ENCODE measurements at places on chromosomes 12 and 14.

DNA sequence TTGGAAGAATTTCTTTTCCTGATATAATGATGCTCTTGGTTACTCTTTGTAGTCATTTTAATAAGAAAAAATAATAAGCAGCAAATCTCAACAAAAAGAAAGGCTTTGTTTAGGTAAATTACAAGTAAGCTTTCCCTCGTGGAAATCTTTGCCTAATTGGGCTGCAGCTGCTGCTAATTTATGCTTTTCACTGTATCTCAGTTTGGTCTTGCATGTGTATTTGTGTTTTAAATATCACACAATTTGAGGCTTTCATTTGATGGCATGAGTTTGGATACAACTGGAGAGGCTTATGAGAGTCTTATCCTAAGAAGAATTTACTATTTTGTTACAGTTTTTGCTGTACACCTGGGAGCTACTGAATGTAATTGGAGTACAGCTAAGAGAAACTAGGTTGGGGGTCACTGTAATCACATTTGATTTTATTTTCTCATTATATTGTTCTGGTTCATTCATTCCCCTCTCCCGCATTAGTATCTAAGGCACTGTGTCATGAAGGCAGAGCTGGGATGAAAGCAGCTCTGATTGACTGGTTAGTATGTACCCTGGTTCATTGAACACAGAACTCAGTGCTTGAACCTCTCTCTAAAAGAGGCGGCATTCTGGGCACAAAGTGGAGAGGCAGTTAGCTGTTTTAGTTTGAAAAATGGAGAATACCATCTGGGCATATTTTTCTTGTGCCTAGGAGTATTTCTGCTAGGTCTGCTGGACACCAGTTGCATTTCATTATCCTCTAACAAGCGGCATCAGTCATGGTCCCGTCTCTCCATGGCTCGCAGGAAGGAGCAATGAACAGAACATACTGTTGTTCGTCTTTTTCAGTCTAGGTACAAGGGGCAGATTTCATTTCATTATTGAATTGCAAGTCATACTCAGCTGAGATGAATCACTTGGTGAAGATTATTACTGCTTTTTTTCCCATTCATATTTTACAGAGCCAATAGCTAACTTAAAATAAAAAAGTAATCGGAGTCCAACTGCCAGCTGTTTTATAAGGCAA, 118.0 kb upstream of the TMEM260 start:
- DNase-seq = no peak

GRCh38 chr12:66533767-66534166, 145.1 kb downstream of the GRIP1 start:
- DNase-seq = no peak

DNA sequence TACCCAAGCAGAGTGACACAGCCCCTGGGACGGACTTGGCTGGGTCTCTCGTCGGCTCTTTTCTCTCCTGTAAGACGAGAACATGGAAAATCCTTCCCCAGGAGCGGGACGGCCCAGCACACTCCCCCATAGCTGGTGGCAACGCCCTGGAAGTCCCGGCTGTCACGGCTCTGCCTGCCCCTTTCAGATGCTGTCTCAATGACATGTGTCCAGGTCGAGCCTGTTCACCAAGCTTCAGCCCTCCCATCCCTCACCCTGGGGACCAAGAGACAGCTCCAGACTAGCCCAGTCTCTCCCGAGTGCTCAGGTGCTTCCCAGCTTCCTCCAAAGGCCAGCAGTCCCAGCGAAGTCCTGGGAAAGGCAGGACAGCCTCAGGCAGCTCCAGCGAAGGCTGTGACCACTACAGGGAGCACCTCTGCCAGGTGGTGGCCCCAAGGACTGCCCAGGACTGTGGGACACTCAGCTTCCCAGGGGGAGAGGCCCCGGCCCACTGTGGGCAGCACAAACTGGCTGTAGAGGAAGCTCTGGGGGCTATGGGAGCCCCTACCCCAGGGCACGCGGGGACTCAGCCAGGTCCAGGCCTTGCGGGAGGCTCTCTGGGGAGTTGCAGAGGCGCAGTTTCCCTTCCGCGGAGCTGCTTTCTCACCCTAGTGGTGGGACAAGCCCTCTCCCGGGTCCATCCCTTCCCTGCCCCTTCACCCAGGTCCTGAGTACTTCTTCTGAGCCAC, 33.6 kb downstream of the TNFAIP2 start:
- DNase-seq = no peak

- DNase-seq = no peak
Observed at GRCh38 chr12:73547421-73547820, 990.2 kb upstream of the ATXN7L3B start.

GRCh38 chr12:122403831-122404230, 18.6 kb downstream of the CLIP1 start:
- no peak for DNase-seq
